Activated CD4-positive, alpha-beta T cell treated with anti-CD3 and anti-CD28 coated beads, Interleukin-2, amount 10 ng/mL, durations not matched to agents 7 days and 5 days (primary cell): ENCODE measurements at places on chromosomes 2 and 18. TPM values are rescaled to one million over a fixed set of nuclear protein-coding genes. Genes with fewer than 3 reads are reported as not detected.

CCT7 gene
- 281 TPM for total RNA-seq

PLGLB2 gene
- 3.5 TPM for total RNA-seq

LIMS3 gene
- total RNA-seq, result not detected

SEC11C gene
- total RNA-seq, result 63.3 TPM
